GF-D8 (cell line): ENCODE measurements at places on chromosomes 2 and 18.
A peak's percentile ranks its signal among the peaks of the same experiment; 100 is the strongest.

GRCh38 chr18:61658431-61658830 lies 234.4 kb downstream of the RNF152 start:
- DNase-seq, result no peak

GRCh38 chr2:76445880-76446279 lies 735.2 kb upstream of the GCFC2 start:
- no peak for DNase-seq

DNA sequence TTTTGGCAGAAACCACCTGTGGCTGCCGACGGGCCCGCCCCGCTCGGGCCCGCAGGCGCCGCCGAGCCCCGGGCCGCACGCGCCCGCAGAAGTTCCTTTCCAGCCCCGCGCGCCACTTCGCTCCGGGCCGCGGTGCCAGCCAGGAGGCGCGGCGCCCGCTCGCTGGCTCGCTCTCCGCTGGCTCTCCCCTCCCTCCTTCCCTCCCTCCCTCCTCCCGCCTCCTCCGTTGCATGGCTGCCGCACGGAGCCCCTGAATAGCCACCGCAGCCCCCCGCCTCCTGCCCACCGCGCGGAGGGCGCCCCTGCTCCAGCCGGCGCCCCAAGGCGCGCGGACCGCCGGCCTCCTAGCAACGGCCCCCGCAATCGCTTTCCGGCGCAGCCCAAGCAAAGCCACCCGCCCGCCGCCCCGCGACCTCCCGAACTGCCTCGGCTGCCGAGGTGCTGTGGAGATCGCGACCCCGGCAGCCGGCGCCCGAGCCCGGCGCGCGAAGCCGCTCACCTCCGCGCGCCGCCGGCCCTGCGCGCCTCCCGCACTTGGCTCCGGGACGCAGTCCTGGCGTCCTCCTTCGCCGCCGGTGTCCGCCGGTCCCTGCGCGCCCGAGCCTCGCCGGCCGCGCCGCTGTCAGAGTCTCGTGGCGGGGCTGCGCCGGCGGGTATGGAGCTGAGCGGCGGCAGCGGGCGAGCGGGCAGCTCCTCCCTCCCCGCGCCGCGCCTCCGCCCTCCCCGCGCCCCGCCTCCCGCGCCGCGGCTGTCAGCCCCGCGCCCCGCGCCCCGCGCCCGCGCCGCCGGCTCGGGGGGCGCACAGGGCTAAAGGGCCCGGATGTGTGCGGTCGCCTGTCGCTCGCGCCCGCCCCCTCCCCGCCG lies at the start of gene ZBTB7C:
Gene ZBTB7C, minus strand, starts transcription at position 657 of the 864 bp plus-strand sequence.
- no peak for DNase-seq

DNA sequence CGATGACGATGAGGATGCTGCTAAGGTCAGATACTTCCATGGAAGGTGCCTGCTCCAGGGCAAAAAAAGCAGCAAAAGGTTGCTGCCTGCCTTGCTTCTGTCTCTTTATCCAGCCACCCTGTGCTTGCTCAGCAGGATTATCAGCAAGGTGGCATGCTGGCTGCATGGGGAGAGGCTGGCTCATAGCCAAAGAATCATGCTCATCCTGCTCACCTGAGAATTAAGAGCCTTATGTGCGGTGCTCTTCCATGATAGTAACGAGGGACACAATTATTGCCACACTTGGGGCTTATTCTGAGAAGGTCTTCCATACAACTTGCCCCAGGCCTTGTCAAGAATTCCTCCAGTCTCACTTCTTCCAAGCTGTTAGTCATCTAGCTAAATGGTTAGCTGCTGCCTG lies 60.4 kb upstream of the SEC11C start:
- DNase-seq, result no peak

DNA sequence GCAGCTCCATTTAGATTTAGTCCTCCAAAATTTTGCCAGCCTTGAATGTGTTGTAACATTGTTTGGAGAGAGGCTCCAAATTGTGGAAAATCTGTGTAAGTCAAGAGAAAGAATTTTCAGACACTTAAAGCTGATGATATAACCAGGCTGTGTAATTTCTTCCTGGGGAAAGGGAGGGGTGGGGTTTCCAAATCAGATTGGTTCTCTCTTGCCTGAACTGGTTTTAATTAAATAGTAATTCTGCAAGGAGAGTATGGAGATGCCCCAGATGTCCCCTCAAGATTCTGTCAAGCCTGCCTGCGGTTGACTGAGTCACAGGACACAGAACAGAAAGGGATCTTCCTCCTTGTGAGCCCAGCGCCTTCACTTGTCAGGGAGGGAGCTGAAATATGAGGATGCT lies 54.5 kb downstream of the C18orf63 start:
- DNase-seq, result no peak

- peak; percentile 74 for DNase-seq
Measured at GRCh38 chr2:43218702-43219382, 7.6 kb downstream of the ZFP36L2 start.

- no peak for DNase-seq
Measured at GRCh38 chr2:29054430-29054829, 19.9 kb downstream of the PCARE start.

- no peak for DNase-seq
Measured at GRCh38 chr2:171008550-171009205, 79.6 kb downstream of the GORASP2 start.

DNA sequence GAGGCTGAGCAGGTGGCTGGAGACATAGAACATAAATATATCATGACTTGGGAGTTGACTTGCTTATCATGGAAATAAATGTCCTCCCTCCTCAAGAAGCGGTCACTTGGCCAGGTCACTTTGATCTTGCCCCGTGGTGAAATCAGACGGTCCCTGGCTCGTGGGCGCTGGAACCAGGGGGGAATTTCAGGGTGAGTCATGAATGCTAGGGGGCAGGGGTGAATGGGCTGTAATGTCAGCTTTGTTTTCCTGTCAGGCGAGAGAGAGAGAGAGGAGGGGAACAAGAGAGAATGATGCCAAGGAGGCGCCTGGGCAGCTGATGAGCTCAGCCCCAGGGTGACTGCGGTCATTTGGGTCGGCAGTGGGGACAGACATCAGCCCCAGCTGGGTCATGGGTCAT lies 47.7 kb downstream of the RRM2 start:
- no peak for DNase-seq

DNA sequence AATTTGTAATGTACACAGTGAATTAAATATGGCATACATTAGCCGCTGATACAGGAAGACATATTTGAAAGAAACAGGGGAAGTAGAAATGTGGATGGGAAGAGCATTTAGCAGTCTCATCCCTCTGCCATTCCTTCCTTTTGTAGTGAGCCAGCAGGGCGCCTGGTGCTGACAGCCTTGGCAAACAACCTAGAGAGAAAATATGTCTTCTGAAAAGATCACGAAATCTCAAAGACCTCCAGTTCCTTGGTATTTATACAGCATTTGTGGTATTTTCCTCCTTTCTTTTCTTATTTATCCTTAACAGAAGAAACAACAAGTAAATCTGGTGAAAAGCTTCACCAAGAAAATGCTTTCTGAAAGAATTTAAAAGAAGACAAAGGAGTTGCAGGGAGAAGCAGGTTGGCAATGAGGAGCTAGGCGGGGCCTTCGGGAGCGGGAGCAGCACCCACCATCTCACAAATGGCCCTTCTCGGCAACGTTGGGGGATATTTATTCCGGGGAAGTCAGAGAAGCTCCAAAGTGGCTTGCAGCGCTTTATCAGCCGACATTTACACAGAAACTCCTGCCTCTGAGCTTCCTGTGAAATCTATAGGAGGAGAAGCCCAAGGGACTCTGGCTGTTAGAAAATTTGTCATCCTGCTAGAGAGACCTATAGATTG lies 406.1 kb upstream of the NRP2 start:
- DNase-seq, result no peak

GRCh38 chr2:19944205-19944845 lies 42.5 kb upstream of the TTC32 start:
- no peak for DNase-seq

DNA sequence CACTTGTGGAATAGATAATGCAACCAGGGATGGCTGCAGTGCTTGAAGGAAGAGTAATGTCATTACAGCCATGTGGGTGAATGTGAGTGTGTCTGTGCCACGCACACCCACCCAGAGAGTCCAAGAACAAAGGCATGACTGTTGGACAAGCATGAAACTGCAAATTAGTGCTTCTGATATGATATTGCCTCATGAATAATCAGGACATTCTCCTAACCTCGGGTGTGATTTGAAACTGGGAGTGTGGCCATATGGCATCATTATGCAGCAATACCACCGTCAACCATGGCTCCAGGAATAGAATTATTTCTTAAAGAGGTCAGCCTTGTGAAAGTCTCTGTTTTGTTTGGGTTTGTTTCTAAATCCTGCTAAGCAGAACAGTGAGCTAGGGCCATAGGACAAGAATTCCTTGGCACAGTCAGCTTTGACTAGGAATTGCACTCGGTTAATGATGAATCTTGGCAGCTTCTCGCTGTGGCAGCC lies 678.0 kb upstream of the RAB6C start:
- DNase-seq, result no peak

DNA sequence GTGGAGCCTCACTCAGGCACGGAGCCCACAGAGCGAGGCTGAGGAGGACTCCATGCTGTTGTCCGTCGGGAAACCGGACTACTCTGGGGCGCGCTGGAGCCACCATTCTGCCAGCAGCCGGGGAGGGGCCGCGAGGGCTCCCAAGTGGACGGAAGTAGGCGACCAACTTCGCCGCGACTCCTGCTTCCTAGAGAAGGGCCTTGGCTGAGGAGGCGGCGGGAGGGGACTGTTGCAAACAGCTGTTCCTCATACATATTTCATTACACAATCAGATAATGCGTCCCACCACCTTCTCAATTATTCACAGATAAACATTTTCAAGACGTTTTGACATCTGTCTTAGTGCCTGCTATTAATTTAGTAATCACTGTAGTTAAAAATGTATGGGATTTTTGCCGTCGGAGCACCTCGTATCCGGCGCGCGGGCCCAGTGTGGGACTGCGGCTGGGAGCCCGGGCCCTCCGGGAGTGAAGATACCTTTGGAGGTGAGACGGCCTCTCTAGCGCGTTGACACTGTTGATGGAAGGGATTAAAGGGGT lies 11.7 kb upstream of the SIX3 start:
- DNase-seq, result peak; percentile 4

- DNase-seq, result no peak
Measured at GRCh38 chr18:31783059-31783458, 22.4 kb upstream of the SLC25A52 start.

DNA sequence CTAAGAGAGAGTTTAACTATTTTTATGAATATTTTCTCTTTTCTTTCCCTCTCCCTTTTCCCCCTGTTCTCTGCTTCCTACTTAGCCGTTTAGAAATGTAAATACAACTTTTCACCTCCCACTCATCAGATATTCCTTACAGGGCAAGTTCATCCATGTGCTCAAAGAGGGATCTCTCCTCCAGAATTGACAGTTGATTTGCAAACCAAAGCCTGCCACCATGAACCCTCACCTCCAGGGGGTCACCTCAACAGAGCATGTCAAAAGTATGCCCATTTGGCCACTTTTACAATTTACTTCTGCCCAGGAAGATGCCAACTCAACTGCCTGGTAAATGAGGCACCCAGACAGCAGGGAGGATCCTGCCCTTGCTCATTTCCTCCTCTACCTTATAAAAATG lies 149.2 kb upstream of the GYPC start:
- DNase-seq, result no peak

- DNase-seq, result no peak
Measured at GRCh38 chr2:175929850-175930249, 72.2 kb downstream of the LNPK start.

DNA sequence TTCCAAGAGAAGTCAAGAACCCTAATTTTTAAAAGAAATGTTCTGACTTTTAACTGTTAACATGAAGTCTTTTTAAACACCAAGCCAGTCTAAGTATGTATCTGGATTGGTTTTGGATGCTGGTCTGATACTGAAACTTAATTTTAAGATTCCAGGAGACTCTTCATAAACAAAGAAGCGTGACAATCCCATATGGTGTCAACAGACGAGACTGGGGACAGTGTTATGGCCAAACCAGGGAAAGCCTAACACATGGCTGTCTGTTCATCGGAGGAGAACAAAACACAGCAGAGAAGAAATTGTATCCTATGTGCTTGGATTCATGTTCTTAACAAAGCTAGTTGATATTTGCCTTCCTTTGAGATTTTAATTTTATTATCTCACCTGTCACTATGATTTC lies 80.5 kb upstream of the UPP2 start:
- no peak for DNase-seq

DNA sequence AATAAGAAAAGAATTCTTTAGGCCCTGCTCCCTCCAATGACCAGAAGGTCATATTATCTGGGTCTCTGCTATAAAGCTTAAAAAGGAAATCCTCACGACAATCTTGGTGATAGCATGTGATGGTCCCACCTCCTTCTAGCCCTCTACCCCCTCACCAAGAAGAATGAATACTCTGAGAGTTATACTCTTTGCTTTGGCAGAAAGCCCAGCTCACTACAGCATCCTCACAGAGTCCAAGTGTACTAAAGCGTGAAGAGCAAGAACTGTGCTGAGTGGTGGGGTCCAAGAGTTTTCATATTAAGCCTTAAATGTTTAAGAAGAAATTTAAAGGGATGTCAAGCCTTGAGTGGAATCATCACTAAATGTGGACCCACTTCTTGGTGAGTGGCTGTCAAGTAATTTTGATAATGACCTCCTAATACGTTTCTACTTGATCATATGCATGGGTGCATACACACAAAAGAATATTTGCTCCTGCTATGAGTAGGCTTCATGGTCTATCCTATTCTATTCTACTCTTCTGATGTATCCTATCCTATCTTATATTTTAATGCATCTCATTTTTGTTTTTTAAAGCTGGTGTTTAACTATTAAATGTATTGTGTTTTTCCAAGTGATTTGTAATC lies 16.5 kb upstream of the SERPINB7 start:
- no peak for DNase-seq

DNA sequence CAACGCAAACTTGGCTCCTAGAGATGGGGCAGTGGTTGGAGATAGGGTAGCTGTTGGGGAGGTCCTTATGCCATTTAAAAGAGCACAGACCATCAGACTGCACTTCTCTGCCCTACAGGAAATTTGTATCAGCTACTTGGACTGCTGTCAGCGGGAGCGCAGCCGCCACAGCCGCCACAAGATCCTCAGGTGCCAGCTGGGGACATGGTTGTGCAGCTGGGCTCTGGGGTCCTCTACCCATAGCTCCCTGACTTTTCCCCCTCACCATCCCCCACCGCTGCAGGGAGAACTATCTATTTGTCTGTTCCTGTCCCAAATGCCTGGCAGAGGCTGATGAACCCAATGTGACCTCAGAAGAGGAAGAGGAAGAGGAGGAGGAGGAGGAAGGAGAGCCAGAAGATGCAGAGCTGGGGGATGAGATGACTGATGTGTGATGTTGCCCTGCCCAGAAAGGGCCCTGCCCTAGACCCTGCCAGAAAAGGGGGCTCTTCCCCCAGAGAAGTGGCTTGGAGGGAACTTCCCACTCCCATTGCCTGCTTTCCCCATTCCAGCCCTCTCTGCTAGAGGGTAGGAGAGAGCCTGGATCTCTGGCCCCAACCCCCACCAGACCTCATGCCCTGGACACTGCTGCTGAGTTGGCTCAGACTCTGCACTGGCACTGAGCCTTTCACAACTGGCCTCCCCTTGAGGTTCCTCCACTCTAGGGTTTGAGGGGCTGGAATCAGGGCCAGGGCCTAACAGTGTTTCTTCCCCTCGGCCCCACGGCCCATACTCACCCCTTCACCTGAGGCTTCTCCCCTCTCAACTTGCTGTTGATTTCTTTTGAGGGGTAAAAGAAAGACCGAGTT lies 7.3 kb downstream of the PRADC1 start:
- peak; percentile 45 for DNase-seq
